ENCODE measurements at places on chromosomes 2 and 18. TPM values are rescaled to one million over a fixed set of nuclear protein-coding genes. Genes with fewer than 3 reads are reported as not detected.

DNA sequence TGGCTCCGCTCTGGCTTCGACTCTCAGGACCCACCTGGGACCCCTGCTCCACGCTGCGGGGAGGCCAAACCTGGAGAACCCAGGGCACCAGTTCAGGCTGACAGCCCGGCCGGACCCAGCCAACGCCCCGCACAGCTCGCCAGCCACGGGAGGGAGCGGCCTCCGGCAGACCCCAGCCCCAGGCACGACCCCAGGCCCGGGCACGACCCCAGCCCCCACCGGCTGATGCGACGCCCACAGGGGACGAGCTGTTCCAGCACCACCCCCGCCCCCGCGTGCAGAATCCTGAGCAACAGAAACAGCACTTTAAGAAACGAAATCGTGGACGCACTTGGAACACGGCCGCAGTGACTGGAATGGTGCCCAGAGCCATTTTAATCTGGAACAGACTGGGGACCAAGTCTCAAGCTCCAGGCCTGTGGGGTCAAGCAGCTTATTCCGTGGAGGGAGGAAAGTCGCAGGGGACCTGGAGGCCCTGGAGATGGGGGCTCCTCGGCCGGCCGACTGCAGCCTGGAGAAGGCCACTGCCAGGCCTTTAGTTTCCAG is 74.2 kb downstream of the MBP start:
- no peak for DNase-seq

DNA sequence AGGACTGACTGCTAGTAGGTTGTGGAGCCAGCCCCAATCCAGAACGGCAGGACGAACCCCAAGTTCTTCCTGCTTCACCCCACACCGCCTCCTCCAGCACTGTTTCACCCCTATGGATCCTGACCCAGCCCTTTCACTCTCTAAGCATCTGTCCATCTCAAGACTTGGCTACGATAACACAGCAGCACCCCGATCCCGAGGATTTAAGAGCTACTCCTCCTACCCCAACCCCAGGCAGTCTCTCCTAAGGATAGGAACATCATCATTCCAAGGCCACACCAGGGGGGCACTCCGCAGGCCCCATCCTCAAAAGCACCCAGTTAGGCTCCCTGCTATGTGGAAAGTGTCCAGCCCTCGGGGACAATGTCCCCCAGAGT is 645 bp downstream of the KCTD18 start:
- DNase-seq = no peak

GRCh38 chr2:11406958-11407381 is 59.0 kb downstream of the E2F6 start:
- DNase-seq = no peak

GRCh38 chr2:189829102-189829833 is 45.0 kb downstream of the PMS1 start:
- no peak for DNase-seq

GRCh38 chr2:99888617-99889016 is 253.8 kb downstream of the AFF3 start:
- no peak for DNase-seq

DNA sequence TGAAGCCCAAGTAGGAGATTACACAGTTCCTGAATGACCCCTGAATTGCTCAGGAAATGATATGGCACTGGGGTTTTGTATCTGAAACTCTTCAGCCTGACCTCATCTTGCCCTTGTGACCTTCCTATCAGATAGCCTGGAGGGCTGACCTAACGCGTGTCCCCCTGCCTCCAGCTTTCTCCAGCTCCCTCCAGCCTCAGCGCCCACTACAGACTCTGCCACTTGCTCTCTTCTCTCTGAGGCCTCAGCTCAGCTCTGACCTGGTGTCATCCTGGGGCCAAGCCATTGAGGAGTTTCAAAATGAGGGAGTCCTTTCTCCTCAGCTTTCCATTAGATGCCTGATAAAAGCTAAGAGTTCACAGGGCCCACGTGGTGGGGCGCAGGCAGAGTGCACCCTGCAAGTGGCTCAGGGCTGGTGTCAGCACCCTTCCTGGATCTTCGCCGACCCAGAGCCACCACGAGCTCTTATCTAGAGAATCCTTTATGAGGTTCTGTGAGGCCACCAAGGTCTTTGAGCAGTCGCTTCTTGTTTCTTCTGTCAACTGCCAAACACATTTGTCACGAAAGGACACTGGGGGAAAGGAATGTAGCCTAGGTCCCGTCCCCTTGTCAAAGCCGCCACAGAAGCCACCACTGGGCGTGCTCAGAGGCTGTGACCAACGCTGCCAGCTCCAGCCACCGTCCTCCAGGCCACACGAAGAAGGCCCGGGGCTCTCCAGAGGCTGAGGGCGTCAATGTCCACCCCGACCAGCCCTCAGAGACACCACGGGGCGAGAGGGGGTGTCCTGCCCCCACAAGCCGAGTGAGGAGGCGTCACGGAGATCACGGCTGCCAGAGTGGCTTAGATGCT is 131.3 kb upstream of the GPC1 start:
- no peak for DNase-seq

- DNase-seq = no peak
Observed at GRCh38 chr2:95050385-95051300, 25.1 kb downstream of the MAL start.

DNA sequence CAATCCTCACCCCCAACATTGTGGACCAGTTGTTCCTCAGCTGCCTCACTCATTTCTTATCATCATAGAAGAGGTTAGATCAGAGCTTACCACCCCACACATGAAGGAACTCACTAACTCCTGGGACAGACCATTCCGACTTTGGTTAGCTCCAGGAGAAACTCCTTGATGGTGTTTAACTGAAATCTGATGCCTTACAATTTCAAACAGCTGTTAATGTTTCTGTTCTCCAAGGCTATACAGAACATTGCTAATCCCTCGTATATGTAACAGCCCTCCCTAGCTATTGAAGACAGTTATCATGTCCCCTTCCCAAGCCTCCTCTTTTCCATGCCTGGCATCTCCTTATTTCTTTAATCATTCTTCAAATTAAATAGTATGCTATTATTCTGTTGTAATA is 14.8 kb downstream of the ERBB4 start:
- DNase-seq = no peak

GRCh38 chr2:223442847-223443246 is 159.3 kb downstream of the SCG2 start:
- DNase-seq = no peak

OTOS gene
- not detected for total RNA-seq

DNA sequence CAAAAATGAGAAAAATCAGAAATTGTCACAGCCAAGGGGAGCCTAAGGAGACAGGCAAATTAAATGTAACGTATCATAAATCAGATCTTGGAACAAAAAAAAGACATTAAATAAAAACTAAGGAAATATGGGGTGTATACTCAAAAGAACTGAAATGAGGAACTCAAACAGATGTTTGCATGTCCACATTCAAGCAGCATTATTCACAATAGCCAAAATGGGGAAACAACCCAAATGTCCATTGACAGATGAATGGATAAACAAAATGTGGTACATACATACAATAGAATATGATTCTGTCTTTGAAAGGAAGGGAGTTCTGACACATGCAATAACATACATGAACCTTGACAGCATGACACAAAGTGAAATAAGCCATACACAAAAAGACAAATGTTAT is 155.8 kb upstream of the KLF7 start:
- DNase-seq = no peak

DNA sequence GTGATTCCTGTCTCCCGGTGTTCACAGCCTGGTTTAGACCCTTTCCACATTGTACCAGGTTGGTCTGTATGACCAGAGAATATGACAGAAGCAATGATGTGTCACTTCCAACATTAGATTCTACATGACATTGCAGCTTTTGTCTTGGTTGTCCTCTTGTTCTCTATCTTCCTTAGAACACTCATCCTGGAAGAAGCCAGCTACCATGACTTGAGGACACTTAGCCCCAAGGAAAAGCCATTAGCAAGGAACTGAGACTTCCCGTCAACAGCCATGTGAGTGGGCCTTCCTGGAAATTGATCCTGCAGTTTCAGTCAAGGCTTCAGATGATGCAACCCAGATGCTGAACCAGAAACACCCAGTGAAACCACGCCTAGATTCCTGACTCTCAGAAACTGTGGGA is 143.3 kb downstream of the MREG start:
- peak; percentile 26 for DNase-seq

- DNase-seq = peak; percentile 56
Observed at GRCh38 chr2:122516775-122517174, 761.3 kb downstream of the TSN start.

DNA sequence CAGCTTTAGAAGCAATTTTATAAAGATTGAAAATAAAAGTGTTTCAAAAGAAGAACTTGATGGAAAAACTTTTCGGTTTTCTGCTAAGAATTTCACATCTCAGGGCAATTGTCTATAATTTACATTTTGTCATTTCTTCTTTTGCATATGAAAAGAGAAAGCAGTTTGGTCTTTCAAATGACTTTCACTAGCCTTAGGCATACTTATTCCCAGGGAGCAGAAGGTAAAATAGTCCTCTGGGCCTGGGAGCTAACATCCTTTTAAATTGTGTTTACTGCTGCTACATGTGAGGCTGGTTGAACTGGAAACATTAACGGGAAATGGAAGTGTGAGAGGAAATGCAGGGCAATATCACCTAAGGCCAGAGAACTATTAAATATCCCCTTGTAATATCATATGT is 37.1 kb downstream of the MYO3B start:
- no peak for DNase-seq

CFLAR gene
- total RNA-seq = 56.2 TPM

Data from epithelial cell of proximal tubule (primary cell).